ENCODE measurements at places on chromosomes 11 and 22.
A peak's percentile ranks its signal among the peaks of the same experiment; 100 is the strongest.

DNA sequence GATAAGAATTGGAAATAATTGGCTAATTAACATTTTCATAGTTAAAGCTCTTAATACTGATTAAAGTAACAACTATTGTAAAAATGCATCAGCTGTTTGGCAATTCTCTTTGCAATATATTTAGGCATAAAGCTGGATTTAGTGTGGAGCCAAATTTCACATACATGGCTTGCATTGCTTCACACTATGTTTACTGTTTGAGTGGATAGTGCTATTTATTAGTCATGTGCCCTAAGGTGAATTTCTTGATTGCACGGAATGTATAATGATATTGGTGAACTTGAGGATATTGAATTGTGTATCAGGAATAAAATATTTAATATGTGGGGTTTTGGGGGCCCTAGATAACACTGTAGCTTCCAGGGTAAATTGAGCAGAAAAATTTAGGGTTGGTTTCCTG is 100.9 kb downstream of the AASDHPPT start:
- DNase-seq, result no peak

GRCh38 chr22:18110954-18111758 is 547 bp downstream of the TUBA8 start:
- no peak for DNase-seq

DNA sequence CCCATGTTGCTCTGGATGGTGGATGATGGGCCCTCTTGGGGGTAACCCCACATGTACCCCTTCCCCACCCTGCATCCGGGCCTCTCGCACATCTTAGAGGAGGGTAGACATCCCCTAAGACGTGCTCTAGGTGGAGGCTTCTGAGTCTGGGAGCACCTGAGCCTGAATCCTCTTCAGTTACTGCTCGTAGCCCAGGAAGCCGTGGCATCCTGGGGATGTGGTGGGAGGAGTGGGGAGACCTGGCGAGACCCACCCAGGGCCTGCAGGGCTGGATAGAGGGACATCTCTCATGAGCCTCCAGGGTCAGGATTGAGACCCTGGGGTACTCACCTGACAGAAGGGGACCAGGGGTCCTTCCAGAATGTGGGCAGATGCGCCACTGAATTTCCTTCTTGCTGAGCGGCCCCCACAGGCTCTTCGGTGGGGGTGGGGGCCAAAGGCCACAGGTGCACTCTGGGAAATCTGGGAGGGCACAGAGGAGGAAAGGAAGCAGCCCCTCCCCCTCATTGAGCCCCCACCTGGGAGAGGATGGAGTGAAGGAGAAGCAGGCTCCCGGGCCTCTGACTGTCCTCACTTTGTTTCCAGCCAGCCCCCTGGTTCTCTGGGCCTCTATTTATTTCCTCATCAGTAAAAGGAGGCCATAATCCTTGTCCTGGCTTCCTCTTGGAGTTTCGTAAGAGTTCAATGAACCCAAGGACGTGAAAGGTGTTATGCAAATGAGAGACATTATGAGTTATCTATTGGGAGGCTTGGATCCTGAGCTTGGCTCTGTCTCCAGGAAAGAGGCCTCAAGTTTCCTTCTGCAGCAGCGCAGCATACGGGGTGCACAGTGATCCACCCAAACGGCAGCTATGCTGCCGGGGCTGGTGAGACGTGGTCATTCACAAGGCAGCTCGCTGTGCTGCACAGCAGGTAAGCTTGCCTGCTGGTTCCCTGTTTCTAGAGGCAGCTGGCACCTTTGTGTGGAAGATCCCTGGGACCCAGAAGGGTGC is 31.2 kb downstream of the KCNJ4 start:
- peak; percentile 78 for DNase-seq

GRCh38 chr11:113833151-113833550 is 42.2 kb downstream of the USP28 start:
- DNase-seq, result no peak

- DNase-seq, result no peak
These were observed 610.5 kb downstream of the BUD13 start for GRCh38 chr11:116162086-116162885.

DNA sequence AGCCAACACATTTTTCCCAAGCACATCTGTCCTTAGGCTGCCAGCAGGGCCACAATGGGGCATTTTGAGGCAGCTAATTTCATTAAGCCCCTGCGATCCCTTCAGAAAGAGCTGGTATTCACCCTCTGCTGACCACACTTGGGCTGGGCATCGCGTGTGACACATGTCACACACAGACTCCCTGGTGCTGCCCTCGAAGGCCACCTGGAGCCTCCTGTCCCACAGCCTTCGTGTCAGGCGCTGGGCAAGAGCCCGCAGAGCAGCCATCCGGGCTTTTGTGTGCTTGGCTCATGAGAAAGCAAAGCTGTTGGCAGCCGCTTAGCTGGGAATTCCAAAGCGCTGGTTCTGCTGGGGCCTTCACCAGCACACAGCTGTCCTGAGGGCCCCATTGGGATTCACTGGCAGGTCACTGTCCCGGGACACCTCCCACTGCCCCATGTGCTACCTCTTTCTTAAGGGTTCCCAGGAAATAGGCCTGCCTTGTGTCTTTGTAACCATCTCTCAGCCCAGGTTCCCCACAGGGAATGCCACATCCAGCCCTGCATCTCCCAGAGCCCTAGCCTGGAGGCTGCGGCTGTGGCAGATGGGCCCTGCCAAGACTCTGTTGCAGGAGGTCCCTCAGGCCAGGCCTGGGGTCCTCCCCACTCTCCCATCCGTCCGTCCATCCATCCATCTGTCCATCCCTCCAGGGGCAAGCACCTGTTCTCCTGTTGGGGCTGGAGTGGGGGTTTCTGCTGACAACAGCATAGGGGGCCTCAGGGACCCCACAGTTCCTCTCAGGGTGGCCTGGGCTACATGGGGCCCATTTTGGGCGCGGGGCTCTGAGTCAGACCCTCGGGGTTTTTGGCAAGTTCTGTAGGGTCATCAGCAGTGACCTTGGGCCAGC is 4.9 kb downstream of the CLDN5 start:
- no peak for DNase-seq

GRCh38 chr11:102407901-102408300 is 44.7 kb downstream of the TMEM123 start:
- DNase-seq, result no peak

- DNase-seq, result peak; percentile 90
These were observed 789 bp upstream of the KDM2A start for GRCh38 chr11:67118181-67118766.

DNA sequence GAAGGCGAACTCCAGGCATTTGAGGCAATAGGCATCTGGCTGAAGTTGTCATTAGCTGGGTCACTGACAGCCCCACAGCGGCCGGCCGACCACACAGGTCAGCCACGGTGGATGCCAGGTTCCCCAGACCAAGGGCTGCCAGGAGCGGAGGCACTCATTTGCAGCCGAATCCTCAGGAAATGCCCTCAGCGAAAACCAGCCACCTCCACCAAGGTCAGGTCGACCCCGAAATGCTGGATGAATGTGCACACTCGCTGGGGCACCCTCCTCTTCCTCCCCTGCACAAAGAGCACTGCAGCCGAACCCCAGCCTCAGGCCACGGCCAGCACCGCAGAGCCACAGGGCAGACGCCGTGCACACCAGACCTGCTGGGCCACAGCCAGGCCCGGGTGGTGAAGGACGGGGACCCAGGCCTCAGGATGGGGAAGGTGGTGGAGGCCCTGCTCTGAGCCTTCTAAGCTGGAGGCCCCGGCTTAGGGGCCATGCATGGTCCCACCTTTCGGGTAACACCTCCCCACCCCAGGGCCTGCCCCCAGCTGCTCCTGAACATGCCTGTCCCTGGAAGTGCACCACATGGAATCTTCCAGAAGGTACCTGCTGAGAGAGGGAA is 206.0 kb downstream of the BRD1 start:
- DNase-seq, result no peak

- no peak for DNase-seq
These were observed 32.7 kb upstream of the GLYATL1B start for GRCh38 chr11:59053387-59053786.

GRCh38 chr11:97751405-97751804 is 1269.3 kb upstream of the CNTN5 start:
- DNase-seq, result no peak

DNA sequence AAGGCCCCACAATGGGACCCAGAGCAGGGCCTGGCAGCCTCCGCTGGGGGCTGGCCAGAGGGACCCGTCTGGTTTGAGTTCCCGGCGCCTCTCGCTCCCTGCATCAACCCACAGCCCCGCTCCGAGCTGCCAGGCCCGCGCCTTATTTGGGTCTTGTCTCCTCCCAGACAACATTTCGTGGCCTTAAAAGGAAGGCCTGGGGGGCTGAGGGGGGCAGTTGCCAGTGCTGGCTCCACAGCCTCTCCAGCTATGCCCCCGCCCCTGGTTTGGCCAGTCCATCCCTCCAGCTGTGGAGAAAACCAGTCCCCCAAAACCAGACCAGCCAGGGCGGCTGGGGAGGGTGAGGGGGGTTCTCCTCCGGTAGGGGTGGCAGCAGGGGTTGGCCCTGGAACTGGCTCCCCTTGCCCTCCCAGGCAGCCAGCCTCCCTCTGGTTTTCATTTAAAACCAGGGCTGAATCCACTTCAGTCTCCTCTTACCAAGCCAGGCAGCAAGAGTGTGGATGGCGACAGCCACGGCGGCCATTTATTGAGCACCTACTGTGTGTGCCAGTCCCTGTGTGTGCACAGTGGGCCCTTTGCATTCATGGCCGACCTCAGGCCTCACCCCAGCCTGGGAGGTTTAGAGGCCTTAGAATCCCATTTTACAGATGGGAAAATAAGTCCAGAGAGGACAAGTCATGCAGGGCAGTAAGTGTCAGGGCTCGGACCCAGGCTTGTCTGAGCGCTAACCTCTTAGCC is 18.6 kb downstream of the EMID1 start:
- DNase-seq, result no peak

DNA sequence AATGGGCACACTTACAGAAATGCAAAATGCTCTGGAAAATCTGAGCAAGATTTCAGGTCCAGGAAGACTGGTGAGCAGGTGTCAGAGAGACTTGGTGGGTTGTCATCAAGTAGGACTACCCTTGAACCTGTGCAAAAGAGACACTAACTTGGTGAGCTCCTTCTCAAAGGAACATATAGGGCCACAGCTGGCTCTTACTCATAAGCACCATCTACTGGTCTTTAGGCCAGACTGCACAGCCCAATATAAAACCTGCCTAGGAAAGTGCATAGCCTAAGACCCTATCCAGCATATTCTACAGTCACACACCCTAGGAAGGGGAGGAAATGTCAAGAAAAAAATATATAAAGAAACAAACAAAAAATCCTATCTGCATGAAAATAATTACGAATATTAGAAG is 18.2 kb upstream of the OR10W1 start:
- DNase-seq, result peak; percentile 18

- DNase-seq, result no peak
These were observed 415.9 kb downstream of the TMEM135 start for GRCh38 chr11:87453531-87454089.

DNA sequence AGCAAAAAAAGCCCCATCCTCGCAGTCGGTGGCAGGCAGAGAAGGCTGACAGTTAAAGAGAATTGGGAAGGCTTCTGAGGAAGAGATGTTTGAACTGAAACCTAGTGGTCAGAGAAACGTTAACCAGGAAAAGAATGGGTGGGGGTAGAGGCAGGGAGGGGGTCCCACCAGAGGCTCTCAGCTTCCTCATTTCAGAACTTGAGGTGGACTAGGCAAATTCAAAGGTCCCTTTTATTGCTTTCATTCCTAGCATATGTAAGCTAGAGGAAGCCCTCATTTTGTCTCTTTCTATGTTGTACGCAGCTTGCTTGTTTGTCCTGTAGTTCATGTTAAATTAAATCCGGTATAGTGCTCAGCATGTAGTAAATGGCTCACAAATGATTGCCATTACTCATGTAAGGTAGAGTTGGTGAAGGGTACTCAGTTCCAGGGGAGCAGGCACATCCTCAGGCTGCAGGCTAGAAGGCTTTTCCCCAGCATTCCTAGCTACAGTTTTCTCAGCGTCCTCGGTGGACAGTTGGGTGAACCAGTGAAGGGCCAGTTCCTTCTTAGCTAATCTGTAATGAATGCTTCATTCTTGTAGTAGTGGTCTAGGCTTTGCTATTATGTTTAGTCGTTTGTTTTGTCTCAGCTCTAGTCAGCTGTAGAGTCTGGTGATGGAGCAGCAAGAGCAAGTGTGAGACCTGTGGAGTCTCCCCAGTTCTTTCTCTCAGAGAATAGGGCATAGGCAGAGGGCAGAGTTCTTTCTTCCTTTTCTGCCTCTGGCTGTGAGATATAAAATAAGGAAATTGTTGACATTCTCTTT is 58.6 kb downstream of the UVRAG start:
- no peak for DNase-seq

DNA sequence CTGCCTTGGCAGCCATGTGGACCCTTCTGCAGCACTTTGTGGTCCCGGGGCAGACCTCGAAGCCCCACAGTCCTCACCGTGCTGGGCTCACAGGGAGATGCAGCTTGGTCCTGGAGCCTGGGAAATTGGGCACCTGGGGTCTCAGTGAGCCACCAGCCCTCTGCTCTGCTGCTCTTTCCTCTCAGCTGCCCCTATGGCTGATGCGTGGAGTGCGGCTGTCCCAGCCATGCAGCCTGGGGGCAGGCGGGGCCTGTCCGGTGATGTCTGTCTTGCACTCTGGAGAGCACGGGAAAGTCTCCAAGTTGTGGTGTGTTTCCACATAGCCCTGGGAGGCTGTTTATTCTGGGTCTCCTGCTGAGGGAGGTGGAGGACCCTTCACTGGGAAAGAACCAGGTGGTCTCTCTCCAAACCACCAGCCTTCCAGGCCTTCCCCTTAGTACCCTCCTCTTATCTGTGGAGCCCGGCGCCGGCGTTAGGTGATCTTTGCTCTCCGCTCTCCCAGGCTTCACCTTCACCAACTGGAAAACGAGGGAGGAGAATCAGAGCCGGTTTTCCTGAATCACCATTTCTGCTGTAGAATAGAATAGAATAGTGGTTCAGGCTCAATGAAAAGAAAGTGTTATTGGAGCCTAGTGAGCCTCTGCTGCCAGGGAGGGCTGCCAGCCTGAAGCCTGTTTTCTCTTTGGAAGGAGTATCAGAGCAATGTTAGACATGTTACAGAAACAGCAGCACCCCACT is 41.2 kb upstream of the GRAMD4 start:
- peak; percentile 70 for DNase-seq

- no peak for DNase-seq
These were observed 7.3 kb downstream of the PDGFB start for GRCh38 chr22:39237318-39238100.

DNA sequence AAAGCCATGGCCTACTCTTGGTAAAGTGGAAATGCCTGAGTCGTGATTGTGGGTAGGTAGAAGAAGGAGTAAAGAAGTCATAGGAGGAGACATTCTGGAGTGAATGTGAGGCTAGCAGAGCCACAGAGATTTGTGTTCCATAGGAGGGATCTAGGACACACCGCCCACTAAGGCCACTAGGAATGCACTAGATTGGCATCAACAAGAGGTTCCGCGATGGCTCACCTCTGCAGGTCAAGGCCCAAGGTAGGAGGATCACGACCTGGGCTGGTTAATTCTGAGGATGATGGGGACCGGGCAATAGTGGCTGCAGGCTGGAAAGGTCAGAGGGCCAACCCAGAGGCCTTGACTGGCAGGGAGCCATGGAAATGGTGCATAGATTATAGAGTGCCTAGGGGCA is 48.8 kb upstream of the OPCML start:
- DNase-seq, result no peak

DNA sequence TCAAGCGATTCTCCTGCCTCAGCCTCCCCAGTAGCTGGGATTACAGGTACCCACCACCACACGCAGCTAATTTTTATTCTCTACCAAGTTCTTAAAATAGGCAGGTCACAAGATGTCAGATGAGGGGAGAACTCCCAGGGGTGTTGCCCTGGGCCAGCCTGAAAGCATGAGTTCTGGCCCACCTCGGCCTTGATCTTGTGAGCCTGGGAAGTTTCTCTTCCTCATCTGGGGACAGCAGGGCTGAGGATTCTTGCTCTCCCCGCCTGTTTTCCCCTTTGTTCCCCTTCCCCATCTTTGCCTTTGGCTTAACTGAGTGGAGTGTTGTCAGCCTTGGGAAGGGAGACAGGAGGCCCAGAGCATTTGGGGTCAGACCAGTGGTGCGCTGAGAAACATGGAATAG is 3.5 kb downstream of the PDXP start:
- DNase-seq, result no peak
